ENCODE measurements at places on chromosomes 16 and 17. TPM values are rescaled to one million over a fixed set of nuclear protein-coding genes. Genes with fewer than 3 reads are reported as not detected.

DNA sequence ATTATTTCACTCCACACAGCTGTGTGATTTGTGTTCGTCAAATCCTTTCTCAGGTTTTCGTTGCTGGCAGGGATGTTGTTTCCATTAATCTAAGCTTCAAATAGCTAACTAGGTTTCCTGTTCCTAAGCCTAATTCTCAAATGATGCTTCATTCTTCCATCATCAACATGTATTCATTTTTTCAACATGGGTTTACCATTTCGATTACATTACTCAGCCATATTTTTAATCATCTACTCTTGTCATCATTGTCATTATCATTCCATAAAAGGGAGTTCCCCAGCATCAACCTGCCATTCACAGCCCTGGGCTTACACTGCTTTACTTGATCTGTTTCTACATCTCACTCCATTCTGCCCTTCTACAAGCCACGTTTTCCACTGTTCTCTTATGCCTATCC, 33.3 kb upstream of the ANKFN1 start:
- DNase-seq = no peak

DNA sequence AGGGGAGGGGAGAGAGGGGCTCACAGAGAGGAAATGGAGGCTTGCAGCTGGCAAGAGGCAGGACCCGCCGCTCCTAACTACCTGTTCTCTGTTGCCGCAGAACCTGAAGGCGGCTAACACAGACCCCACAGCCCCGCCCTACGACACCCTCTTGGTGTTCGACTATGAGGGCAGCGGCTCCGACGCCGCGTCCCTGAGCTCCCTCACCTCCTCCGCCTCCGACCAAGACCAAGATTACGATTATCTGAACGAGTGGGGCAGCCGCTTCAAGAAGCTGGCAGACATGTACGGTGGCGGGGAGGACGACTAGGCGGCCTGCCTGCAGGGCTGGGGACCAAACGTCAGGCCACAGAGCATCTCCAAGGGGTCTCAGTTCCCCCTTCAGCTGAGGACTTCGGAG, 39.0 kb upstream of the CDH1 start:
- no peak for DNase-seq

Gene SAMD14
- polyA plus RNA-seq = 2.7 TPM

Gene PRR29
- 0.21 TPM for polyA plus RNA-seq

Gene ANKRD40CL
- polyA plus RNA-seq = not detected

GRCh38 chr16:67198238-67198734, 645 bp upstream of the ELMO3 start:
- DNase-seq = no peak

- DNase-seq = no peak
Observed at GRCh38 chr16:89828199-89828869, at the start of gene SPIRE2. SPIRE2 (plus strand) TSS chr16:89828475; CDS start chr16:89828551, 76 bp downstream.

Gene CDH16
- polyA plus RNA-seq = not detected

- no peak for DNase-seq
Observed at GRCh38 chr16:20903116-20903898, 2.7 kb downstream of the LYRM1 start.

- no peak for DNase-seq
Observed at GRCh38 chr17:61454381-61455323, 2.4 kb downstream of the TBX4 start.

Gene C17orf100
- 2.4 TPM for polyA plus RNA-seq

- DNase-seq = no peak
Observed at GRCh38 chr17:75785016-75785890, 647 bp downstream of the UNK start.

Gene KATNIP
- polyA plus RNA-seq = 16.9 TPM

DNA sequence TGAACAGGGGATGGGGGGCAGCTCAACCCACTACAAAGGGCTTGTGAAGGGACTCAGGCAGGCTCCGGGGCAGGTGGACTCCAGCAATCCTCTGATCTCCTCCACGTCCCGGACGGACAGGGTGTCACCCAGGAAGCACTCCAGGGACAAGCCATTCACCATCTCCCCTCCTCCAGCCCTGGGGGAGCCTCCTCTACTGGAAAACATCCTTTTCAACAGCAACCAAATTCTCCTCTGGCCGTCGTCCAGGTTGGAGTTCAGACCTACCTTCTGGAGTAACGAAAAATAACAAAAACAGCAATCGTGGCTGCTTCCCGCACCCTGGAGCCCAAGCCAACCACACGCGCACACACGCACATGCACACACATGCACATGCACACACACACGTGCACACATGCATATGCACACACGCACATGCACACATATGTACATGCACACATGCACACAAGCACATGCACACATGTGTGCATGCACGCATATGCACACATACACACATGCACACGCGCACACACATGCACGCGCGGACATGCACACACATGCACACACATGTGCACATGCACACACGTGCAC, 8.9 kb upstream of the RBFOX3 start:
- no peak for DNase-seq

Measured in BJ (cell line).